ENCODE measurements at places on chromosomes 16 and 17. TPM values are rescaled to one million over a fixed set of nuclear protein-coding genes. Genes with fewer than 3 reads are reported as not detected.
A peak's percentile ranks its signal among the peaks of the same experiment; 100 is the strongest.

Gene BORCS6
- total RNA-seq, result 5.5 TPM

Gene CYTH1
- total RNA-seq, result 155 TPM

Gene PLXDC1
- 11.1 TPM for total RNA-seq

Gene LRRC59
- 162 TPM for total RNA-seq

Gene KRT16
- 5.9 TPM for total RNA-seq

DNA sequence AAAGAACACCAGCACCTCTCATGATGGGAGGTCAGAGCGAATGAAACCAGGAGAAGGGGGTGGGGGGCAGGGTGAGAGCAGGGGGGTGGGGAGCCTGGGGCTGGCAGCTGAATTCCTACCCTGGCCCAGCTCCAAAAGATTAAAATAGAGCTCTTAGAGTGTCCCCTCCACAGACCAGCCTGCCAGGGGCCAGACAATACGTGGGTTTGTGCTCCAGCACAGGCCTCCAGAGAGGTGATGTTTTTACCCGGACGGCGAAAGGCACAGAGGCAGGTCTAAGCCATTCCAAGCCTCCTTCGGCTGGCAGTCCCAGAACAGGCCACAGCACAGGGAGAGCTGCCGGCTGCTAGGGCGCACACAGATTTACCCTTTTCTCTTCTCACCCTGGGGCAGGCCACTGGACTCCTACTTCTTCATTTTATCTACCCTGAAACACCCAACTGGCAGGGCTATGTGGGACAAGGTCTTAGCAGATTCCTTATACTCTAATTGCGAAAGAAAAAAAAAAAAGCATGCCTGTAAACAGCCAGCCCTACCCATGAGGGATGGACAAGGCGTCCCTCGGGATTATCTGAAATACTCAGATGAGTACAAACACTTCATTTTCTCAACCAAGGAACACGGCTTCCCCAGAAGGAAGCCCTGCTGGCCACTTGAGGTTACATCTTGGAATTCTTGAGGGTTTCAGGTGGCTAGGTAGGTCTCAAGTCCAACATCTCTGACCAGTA is 71.9 kb upstream of the NOG start:
- no peak overlapping the region for H3K27ac ChIP-seq
- H3K27me3 ChIP-seq, result peaks cover 2% of the 10 kb centered on the region
- DNase-seq, result no peak
- no peak overlapping the region for H3K4me3 ChIP-seq

DNA sequence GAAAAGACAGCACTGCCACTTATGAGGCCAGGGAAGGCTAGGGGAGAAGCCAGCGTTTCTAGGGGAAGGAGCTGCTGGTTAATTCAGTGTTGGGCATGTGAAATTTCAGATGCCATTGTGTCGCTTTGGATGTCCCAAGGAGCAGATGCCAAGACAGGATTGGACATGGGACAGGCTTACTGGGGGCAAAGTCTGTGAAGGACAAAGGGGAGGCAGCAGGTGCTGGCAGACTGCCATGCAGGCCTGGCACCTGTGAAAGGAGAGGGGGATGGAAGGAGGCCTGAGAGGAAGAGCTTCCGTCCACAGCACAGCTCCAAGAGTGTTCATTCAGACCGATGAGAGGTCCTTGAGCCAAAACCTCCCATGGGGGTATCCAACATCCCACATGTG is 255.5 kb upstream of the RPL38 start:
- H3K36me3 ChIP-seq, result no peaks in the 10 kb centered on the region
- H3K27ac ChIP-seq, result no peak overlapping the region
- DNase-seq, result no peak
- peaks cover 5% of the 10 kb centered on the region for H3K4me1 ChIP-seq
- H3K27me3 ChIP-seq, result peaks cover 46% of the 10 kb centered on the region

- DNase-seq, result peak; percentile 77
- H3K4me3 ChIP-seq, result no peak overlapping the region
- no peak overlapping the region for H3K27ac ChIP-seq
- H3K4me1 ChIP-seq, result peaks cover 13% of the 10 kb centered on the region
Measured at GRCh38 chr16:50271148-50272041, 5.0 kb downstream of the ADCY7 start.

GRCh38 chr16:50555952-50556673 is 7.9 kb downstream of the NKD1 start:
- no peaks in the 10 kb centered on the region for H3K4me1 ChIP-seq
- no peak for DNase-seq
- H3K4me3 ChIP-seq, result no peak overlapping the region
- H3K27me3 ChIP-seq, result peaks cover 5% of the 10 kb centered on the region

GRCh38 chr17:27367121-27367981 is 73.4 kb downstream of the WSB1 start:
- peaks cover 45% of the 10 kb centered on the region for H3K4me1 ChIP-seq
- H3K36me3 ChIP-seq, result peaks cover 6% of the 10 kb centered on the region
- no peak overlapping the region for H3K4me3 ChIP-seq

DNA sequence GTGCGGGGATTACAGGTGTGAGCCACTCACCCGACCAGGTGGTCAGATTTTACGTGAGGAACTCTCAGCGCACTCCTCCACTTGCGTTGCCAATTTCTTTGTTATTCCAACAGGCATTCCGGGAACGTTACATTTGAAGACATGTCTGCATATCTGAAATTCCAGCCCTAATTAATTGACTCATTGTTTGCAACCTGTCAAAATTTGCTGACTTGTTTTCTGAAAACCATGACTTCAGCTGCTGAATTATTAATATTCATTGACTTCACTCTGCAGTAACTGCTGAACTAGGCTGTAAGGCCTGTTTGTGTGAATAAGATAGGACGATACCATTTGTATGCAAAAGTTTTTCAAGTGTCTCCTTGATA is 16.6 kb downstream of the G6PC1 start:
- H3K4me1 ChIP-seq, result peaks cover 37% of the 10 kb centered on the region
- no peak overlapping the region for H3K27ac ChIP-seq
- H3K36me3 ChIP-seq, result no peaks in the 10 kb centered on the region
- no peak overlapping the region for H3K4me3 ChIP-seq

- peaks cover 9% of the 10 kb centered on the region for H3K36me3 ChIP-seq
- H3K4me3 ChIP-seq, result no peak overlapping the region
- no peaks in the 10 kb centered on the region for H3K4me1 ChIP-seq
- no peaks in the 10 kb centered on the region for H3K27me3 ChIP-seq
Measured at GRCh38 chr17:3027786-3028532, 35.4 kb downstream of the OR1D5 start.

GRCh38 chr17:17152385-17152784 is 53.7 kb downstream of the PLD6 start:
- H3K27me3 ChIP-seq, result no peaks in the 10 kb centered on the region
- peaks cover 52% of the 10 kb centered on the region for H3K36me3 ChIP-seq

DNA sequence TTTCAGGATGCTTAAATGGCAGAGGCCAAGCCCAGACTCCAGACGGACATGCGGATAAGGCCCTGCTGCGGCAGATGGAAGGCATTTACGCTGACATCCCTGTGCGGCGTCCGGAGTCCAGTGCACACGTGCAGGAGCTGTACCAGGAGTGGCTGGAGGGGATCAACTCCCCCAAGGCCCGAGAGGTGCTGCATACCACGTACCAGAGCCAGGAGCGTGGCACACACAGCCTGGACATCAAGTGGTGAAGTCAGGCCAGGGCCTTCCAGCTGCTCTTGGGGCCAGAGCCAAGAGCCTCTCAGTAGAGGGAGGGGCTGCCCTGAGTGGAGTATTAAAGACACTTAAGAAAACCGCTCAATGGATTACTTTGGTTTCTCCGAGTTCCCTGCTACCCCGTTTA is 29.4 kb downstream of the NARF start:
- no peak overlapping the region for H3K27ac ChIP-seq
- no peaks in the 10 kb centered on the region for H3K27me3 ChIP-seq
- peaks cover 6% of the 10 kb centered on the region for H3K4me1 ChIP-seq
- H3K36me3 ChIP-seq, result peaks cover 32% of the 10 kb centered on the region
